ENCODE measurements at places on chromosomes 3 and 15. TPM values are rescaled to one million over a fixed set of nuclear protein-coding genes. Genes with fewer than 3 reads are reported as not detected.

The ICE2 gene
- 39.5 TPM for total RNA-seq

The CAMK2N2 gene
- total RNA-seq = not detected

The CYP1A2 gene
- not detected for total RNA-seq

The SPTSSB gene
- not detected for total RNA-seq

The C3orf22 gene
- not detected for total RNA-seq

The CPN2 gene
- not detected for total RNA-seq

The FAM107A gene
- 74.5 TPM for total RNA-seq

The TIGIT gene
- total RNA-seq = 1.7 TPM

The ARPP21 gene
- total RNA-seq = not detected

The MST1R gene
- total RNA-seq = 27.3 TPM

The RLBP1 gene
- total RNA-seq = not detected

The ACOX2 gene
- total RNA-seq = 20.2 TPM

The FILIP1L gene
- 25.0 TPM for total RNA-seq

The SCN11A gene
- total RNA-seq = 0.27 TPM

The PRSS50 gene
- 0.41 TPM for total RNA-seq

The ISLR gene
- 24.0 TPM for total RNA-seq

The CACNA2D3 gene
- total RNA-seq = 3.6 TPM

The PSTPIP1 gene
- 18.4 TPM for total RNA-seq

The DNAH12 gene
- 11.2 TPM for total RNA-seq

The PRTG gene
- 10.5 TPM for total RNA-seq

The OSTN gene
- not detected for total RNA-seq

The ATG3 gene
- 58.4 TPM for total RNA-seq

The SI gene
- not detected for total RNA-seq

The REC114 gene
- total RNA-seq = not detected

The DUSP7 gene
- total RNA-seq = 28.8 TPM

The POPDC2 gene
- 1.5 TPM for total RNA-seq

The PAK6 gene
- 5.6 TPM for total RNA-seq

The GPR160 gene
- total RNA-seq = 24.4 TPM

The SCAANT1 gene
- not detected for total RNA-seq

The FOXL2NB gene
- not detected for total RNA-seq

The EFCC1 gene
- 12.1 TPM for total RNA-seq

The SERPINI2 gene
- 2.3 TPM for total RNA-seq

The PLCB2 gene
- total RNA-seq = 105 TPM

The RASGRP1 gene
- 2.3 TPM for total RNA-seq

The MAGI1 gene
- 35.5 TPM for total RNA-seq
